ENCODE measurements at places on chromosomes 7 and 10.

DNA sequence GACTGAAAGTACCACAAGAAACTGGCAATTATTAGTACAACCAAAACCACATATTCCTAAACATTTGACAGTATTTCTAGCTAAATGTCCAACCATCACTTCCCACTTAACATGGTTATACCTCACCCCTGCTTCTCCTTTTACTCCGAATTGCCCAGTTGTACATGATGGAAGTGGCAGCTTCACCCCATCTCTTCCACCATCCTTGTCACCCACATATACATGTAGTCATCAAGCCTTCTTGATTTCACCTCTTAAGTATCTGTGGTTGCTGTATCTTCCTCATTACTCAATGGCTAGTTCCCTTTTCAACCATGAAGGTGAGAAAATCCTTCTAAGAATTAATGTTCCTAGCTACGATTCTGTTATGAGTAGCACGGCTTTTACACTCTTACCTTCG, 388.2 kb downstream of the CALN1 start:
- no peak for DNase-seq

DNA sequence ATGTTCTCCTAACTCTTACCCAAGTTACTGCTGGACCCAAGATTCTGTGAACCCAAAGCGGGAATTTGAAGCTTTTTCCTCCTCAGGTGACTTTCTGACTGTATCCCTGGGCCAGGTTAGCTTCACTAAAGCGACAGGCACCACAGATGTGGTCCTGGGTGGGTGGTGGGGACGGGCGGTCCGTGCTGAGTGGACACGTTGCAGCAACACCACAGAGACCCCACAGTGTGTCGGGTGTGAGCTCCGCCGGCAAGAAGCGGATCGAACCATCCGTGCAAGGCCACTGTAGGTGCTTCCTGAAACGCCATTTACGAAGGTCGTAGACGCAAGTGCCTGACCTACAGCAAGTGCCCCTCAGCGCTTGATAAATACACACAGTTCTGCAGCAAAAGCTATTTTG, 325.9 kb downstream of the ADARB2 start:
- DNase-seq: no peak

- DNase-seq: no peak
These were observed 241.4 kb downstream of the LRMDA start for GRCh38 chr10:75672842-75673241.

DNA sequence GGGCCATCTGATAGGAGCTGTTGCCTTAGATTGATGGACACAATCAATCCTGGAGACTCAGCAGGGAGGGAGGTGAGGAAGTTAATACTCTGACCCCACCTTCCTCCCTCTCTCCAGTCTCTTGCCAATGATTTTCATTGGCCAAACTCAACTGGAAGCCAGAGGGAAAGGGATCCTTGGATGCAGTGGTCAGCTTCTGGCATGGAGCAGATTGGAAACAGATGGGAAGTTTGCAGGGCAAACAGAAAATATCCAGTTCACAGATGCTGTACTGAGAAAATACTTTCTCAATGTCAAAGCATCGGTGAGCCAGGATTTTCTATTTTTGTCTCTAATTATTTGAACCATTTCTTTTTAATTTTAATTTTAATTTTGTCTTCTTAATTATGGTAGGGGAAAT, 170.8 kb downstream of the BBS9 start:
- DNase-seq: no peak

DNA sequence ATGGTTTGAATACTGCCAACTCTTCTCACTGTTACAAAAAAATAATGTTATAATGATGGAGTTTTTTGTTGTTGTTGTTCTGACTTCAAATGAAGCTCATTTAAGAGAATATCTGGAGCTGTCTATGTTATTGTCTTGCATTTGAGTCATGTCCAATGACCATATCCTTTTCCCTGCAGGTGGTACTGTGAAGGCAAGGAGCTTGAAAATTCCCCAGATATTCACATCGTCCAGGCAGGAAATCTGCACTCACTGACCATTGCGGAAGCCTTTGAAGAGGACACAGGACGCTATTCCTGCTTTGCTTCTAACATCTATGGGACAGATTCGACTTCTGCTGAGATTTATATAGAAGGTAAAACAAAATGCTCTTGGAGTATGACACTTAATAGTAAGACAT, 33.5 kb downstream of the MYPN start:
- DNase-seq: no peak

GRCh38 chr10:89224739-89225443, 17.8 kb upstream of the CH25H start:
- DNase-seq: no peak

- DNase-seq: no peak
These were observed 4.6 kb downstream of the UFSP1 start for GRCh38 chr7:100884736-100885439.

- DNase-seq: no peak
These were observed 55.3 kb upstream of the SRRM3 start for GRCh38 chr7:76146374-76146773.

- no peak for DNase-seq
These were observed 3.5 kb downstream of the GLCCI1 start for GRCh38 chr7:7972128-7972527.

GRCh38 chr10:124614003-124614659, 130.0 kb downstream of the FAM53B start:
- DNase-seq: no peak

DNA sequence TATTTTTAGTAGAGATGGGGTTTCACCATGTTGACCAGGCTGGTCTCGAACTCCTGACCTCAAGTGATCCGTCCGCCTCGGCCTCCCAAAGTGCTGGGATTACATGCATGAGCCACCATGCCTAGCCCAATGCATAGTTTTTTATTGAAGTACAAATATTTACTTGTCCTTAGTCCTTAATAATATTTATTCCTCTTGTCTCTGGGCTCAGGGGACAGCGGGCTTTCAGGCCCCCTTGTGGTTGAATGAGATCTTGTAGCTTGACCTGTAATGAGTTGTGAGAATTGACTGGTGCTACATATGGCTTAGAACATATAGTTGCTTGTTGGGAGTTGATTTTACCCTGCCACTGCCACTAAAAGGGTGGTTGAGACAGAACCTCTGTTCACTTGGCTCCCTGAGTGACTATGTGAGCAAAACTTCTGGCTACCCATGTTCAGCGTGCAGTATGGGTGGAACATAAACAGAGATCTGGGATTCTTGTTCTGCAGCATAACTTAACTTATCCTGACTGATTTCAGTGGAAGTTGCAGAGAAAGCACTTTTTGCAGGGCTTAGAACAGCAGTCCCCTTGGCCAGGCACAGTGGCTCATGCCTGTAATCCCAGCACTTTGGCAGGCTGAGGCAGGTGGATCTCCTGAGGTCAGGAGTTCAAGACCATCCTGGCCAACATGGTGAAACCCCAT, 14.9 kb downstream of the CCL26 start:
- DNase-seq: no peak

- no peak for DNase-seq
These were observed 5.4 kb downstream of the CPVL start for GRCh38 chr7:29140873-29141468.

DNA sequence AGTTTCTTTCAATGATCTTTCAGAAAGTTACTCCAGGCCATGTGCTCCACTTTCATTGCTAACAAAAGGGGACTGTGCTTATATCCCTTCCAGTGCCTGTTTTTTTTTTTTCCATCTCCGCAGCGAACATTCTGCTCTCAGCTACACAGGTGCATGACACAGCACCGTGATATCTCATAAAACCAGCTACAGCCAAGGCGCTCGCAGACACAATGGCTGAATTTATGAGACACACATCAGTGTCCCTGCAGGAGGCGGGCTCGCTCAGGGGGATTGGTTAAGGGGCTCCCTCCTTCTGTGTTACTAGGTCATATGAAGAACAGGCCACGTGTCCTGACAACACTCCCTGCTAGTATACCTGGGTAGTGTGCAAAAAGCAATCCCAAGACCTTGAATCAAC, 245.5 kb downstream of the SKAP2 start:
- no peak for DNase-seq

Data from mesothelial cell of epicardium (in vitro differentiated cells).